ENCODE measurements at places on chromosomes 3 and 15.

DNA sequence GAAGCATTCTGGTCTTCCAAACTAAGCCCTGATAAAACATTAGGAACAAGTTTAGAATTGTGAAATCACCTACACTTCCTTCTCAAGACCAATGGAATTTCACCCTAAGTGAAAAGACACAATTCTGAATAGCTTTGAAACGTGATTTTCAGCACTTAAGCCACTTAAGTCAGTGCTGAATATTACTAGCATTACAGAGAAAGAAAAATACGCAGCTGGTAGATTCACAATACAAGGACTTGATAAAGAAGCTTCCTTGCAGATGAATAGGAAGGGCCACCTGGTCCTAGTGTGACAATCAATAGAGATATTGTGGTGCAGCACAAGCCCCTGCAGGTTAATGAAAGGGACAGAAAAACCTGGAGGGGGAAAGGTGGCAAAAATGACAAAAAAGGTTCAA, 353.1 kb upstream of the ALCAM start:
- H3K4me3 ChIP-seq, result no peak overlapping the region
- H3K27me3 ChIP-seq, result no peaks in the 10 kb centered on the region
- DNase-seq, result no peak
- no peaks in the 10 kb centered on the region for H3K36me3 ChIP-seq

DNA sequence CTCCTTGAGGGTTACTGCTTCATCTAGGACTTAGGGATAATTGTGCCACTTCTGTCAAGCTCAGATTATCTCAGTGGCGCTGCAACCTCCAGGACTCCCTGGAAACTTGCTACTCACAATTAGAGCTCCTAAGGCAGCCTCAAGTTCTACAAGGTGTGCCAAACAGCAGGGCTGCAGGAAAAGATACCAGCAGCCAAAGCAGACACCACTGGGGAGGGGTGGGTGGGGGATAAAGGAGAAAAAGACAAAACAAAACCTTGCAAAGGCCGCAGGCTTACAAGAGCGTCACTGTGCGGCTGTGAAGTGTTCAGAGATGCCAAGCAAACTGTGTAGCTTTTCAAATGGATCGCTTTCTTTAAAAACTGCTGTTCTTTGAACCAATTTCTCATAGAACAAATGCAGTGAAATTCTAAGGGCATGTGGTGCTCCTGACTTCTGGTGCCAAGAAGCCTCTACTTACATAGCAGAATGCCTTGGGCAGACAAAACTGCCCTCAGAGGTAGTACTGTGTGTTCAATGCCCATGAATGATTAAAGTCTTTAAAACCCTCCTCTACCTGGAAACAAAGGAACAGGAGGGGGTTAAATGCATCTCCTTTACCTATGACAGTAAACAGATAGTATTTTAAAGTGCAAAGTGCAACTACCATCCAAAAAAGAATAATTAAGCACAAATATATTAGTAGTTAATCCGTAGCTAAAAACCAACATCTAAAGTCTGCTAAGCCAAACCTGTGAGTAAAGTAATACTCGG, 353.4 kb downstream of the FOXP1 start:
- H3K36me3 ChIP-seq, result no peaks in the 10 kb centered on the region
- no peak for DNase-seq
- no peak overlapping the region for H3K27ac ChIP-seq
- H3K27me3 ChIP-seq, result no peaks in the 10 kb centered on the region

DNA sequence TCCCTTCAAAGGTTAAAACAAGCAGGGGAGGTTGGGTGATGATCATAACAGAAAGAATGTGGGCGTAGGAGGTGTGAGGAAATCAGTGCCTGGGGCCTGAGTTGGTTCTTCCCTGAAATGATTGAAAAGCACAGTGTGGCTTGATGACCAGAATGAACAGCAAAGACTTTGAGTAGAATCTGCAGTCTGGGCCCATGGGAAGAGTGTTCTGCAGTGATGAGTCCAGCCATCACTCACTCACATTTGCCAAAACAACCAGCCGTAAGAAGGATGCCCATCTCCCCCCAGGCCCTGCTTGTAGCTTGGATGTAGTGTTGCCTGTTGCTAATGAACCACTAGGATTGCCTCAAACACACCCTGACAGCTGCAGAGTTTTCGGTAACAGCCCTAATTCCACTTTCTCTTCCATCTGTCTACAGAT, 67.9 kb downstream of the VGLL3 start:
- no peak overlapping the region for H3K27ac ChIP-seq
- no peak overlapping the region for H3K4me3 ChIP-seq
- H3K27me3 ChIP-seq, result no peaks in the 10 kb centered on the region

- H3K4me3 ChIP-seq, result no peak overlapping the region
- DNase-seq, result no peak
- H3K27me3 ChIP-seq, result peaks cover 4% of the 10 kb centered on the region
- no peak overlapping the region for H3K27ac ChIP-seq
- H3K36me3 ChIP-seq, result no peaks in the 10 kb centered on the region
- no peaks in the 10 kb centered on the region for H3K4me1 ChIP-seq
Observed at GRCh38 chr3:101131767-101132166, 138.5 kb upstream of the ABI3BP start.

DNA sequence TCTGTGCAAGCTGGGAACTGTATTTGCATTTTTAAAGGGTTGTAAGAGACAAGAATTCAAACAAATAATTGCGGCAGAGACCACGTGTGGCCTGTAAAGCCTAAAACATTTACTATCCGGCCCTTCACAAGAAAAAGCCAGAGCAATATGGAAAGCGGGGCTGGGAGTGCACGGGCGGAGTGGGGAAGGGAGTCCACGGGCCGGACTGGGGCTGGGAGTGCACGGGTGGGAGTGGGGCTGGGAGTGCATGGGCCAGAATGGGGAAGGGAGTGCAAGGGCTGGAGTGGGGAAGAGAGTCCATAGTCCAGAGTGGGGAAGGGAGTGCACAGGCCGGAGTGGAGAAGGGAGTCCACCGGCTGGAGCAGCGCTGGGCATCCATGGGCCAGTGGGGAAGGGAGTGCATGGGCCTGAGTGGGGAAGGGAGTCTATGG, 41.2 kb downstream of the KLF15 start:
- no peaks in the 10 kb centered on the region for H3K27me3 ChIP-seq
- H3K4me3 ChIP-seq, result no peak overlapping the region
- no peaks in the 10 kb centered on the region for H3K4me1 ChIP-seq
- no peak overlapping the region for H3K27ac ChIP-seq

DNA sequence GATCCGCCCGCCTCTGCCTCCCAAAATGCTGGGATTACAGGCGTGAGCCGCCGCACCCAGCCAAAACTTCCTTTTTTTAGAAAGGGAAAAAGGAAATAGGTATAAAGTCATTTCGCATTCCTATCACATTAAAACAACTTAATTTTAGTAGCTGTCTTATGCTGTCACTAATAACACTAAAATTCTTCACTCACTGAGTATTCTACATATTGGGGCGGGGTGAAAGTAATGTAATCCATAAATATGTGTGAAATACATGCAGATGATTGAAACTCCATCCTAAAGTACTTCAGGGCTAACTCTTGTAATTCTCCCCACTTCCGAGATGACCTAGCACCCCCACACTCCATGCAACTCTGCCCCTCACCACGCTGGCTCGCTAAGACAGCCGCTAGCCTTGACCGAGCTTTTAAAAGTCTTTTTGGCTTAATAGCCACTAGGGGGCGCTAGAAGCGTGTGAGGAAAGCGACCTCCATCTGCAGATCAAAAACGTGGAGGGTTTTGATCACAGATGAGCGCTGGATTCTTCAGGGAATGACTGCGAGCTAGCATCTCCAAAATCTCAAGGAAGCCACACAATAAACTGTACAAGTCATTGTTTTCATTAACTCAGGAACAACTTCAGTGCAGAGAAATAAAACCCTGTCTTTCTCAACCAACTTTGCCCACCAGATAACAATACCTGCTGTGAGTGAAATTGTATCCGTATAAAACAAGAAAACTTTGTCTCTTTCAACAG, 129.3 kb upstream of the IGF1R start:
- H3K4me3 ChIP-seq, result no peak overlapping the region
- H3K4me1 ChIP-seq, result no peaks in the 10 kb centered on the region
- peak; percentile 22 for DNase-seq
- no peaks in the 10 kb centered on the region for H3K27me3 ChIP-seq
- H3K36me3 ChIP-seq, result no peaks in the 10 kb centered on the region

- no peak overlapping the region for H3K4me3 ChIP-seq
- H3K36me3 ChIP-seq, result no peaks in the 10 kb centered on the region
- peaks cover 32% of the 10 kb centered on the region for H3K4me1 ChIP-seq
- no peak overlapping the region for H3K27ac ChIP-seq
Observed at GRCh38 chr3:9727743-9728142, 3.8 kb upstream of the BRPF1 start.

GRCh38 chr3:184618811-184619210, 57.2 kb downstream of the EPHB3 start:
- no peak for DNase-seq
- no peaks in the 10 kb centered on the region for H3K36me3 ChIP-seq
- H3K4me3 ChIP-seq, result no peak overlapping the region
- H3K27me3 ChIP-seq, result no peaks in the 10 kb centered on the region
- H3K4me1 ChIP-seq, result peaks cover 21% of the 10 kb centered on the region

Data from CD4-positive, alpha-beta T cell (primary cell).